Stimulated activated naive CD4-positive, alpha-beta T cell (primary cell): ENCODE measurements at places on chromosomes 13 and 19.

DNA sequence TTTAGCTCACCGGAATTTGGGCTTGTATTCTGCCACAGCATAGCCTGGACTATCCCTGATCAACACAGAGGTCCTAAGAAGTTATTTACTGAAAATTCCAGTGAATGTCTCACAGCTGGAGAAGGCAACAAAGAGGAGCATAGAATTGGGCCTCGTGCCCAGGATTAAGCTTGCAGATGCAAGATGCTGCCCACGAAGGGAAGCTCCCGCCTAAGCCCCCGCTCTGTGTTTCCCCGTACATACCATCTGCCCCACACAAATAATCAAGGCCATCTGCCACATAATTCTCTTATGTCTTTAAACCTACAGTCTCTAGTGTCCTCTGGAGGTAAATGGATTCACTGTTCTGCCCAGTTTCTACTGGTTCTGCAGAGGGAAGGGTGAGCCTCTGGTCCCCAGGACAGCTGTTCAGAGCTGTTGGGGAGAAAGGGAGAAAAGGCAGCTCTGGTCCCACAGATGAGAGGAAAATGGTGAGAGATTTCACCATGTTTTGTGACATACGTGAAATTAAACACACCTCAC lies 7.4 kb upstream of the TPP2 start:
- no peak for DNase-seq

- DNase-seq, result no peak
These were observed 20.9 kb downstream of the CAPS start for GRCh38 chr19:5934774-5935472.

DNA sequence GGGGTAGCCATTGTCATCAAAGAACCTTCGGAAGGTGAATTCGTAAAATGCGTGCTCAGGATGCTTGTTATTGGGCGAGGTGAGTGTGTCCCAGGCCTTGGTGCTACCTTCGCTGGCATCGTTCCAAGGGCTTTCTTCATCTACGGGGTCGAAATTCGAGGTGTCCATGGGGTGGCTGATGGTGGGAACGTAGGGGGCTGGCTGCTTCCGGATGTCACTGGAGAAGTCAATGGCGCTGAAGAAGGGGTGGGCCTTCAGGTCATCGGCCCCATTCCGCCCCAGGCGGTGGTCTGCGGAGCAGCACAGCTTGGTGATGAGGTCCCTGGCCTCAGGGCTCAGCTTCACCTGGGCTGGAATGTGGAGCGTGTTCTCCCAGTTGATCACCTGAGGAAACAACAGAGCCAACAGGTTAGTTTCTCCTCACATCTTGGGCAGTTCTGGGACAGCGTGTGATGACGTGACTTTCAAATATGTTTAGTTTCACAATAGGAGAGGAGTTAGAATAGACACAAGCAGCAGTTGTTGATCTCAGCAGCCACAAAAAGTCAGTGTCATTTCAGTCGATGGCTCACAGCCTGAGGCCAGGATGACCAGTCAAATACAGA lies 72.5 kb upstream of the XPO4 start:
- DNase-seq, result no peak

DNA sequence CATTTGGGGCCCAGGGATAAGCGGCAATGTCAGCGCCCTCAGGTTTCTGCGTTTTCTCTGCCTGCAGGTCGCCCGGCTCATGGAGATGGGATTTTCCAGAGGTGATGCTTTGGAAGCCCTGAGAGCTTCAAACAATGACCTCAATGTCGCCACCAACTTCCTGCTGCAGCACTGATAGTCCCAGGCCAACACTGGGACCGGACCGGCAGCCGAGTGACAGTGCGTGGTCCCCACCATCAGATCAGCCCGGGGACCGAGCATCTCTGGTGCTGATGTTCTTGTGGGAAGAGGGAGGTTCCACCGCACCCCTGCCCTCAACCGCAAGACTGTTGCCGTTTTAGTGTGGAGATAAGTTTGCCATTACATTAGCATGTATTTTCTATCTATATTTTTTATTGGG lies 78.0 kb upstream of the GPR183 start:
- no peak for DNase-seq

DNA sequence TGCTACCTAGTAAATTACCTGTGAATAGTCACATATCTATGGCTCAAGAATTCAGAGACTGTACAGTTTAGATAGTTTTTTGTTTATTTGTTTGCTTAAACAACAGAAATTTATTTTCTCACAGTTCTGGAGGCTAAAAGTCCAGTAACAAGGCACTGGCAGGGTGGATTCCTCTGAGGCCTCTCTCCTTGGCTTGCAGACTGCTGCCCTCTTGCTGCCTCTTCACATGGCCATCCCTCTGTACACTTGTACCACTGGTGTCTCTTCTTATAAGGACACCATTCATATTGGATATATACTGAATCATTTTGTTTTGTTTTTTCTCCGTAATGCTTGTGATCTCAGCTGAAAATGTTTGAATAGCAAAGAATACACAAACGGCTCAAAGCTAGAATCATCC lies 56.4 kb upstream of the MIR17HG start:
- no peak for DNase-seq

- DNase-seq, result no peak
These were observed 120.3 kb upstream of the ZNF91 start for GRCh38 chr19:23515551-23515950.

DNA sequence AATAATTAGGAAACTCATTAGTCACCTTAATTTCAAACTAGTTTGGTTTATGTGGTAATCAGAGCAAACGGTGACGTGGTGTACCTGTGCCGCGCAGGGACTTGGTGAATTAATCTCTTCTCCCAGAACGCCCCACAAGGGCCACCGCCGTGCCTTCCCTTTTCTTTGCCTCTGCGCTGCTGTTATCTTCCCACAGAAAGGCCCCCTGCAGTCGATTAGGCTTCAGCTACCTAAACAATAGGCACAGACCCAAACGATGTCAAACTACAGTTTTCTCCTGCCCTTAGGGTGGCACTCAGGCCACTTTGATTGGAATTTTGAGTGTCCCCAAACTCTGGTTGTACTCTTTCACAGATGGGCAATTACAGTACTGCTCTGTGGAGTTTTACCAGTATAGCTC lies 115.5 kb downstream of the GGACT start:
- DNase-seq, result no peak

DNA sequence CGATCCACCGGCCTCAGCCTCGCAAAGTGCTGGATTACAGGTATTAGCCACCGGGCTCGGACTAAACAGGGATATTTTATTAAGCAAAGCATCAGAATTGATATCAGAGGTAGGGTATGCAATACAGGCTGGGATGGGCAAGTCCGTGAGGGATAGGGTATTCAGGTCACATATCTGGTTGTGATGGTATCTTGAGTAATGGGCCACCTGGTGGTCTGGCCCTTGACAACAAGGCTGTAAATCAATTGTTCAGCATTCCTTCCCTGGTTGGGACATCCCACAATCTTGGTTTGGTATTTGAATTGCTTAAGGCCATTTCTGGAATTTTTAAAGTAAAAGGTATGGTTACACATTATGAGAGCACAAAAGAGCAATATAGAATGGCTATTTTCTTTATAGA lies 1588.0 kb downstream of the SLITRK1 start:
- DNase-seq, result no peak

DNA sequence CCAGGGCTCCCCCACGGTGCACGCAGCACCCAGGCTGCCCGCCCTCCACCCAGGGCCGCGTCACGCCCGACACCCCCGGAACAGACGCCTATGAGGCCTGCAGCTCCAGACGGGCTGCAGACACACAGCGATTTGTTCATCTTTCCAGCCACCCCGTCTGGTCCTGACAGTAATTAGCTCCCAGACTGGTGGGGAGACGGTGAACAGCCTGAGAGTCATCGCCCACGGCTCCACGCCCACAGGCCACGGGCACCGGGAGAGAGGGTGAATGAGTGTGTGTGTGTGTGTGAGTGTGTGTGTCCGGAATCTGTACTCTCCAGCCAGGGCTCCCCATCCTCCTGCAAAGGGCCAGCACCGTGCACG lies 18.1 kb downstream of the GADD45B start:
- DNase-seq, result no peak

DNA sequence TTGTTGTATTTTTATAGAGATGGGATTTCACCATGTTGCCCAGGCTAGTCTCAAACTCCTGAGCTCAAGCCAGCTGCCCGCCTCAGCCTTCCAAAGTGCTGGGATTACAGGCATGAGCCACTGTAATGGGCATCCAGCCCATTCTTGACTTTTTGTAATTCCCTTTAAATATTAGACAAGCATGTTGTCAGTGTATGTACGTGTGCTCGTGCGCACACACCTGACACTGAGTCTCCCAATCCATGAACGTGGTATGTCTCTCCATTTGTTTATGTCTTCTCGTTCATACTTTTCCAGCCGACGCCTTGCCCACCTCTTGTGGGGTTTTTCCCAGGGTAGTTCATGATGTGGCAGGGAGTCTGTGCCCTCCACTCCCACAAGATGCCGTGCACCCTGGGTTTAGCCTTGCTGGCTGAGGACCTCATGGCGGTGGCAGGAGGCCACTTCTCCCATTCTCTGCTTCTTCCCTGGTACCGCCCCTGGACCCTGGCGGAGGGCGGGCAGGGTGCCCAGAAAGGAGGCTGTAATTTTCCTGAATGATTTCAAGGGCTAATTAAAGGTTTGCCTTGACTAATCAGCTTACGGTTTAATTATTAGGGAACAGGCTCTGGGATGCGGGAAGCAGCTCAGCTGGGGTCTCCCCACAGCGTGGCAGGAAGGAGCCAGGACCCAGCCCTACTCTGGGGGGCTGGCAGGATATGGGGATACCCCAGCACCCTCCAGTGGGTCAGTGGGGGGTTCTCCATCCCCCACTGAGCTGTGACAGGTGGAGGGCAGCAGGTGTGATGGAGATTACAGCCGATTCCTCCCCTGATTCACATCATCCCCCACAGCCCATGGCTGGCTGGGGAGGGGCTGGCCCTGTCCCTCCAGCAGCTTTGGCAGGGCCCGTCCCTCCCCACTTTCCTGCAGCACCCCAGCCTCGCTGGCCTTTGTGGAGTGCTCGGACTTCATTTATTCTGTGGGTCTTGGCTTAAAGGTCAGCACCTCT lies 12.9 kb downstream of the PAK4 start:
- no peak for DNase-seq
